Naive thymus-derived CD4-positive, alpha-beta T cell (primary cell): ENCODE measurements at places on chromosomes 6 and 20. TPM values are rescaled to one million over a fixed set of nuclear protein-coding genes. Genes with fewer than 3 reads are reported as not detected.

DNA sequence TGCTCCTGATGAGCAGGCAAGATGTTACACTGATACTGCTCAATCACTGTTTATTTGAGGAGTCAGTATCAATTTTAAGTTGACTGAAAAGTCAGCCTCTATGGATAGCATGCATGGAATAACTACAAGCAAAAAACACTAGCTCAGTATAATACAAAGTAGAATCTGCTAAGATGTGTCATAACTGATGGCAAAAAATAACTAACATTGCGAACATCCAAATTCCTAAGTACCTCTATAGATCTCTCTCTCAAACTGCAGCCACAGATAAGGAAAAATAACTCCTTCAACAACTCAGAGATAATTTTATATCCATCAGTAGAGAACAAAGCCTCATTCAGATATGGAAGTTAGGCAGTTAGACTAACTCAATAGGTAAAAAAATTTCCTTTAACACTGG lies 16.3 kb downstream of the HDAC2 start:
- H3K36me3 ChIP-seq: no peaks in the 10 kb centered on the region
- DNase-seq: no peak
- H3K4me3 ChIP-seq: no peak overlapping the region
- no peaks in the 10 kb centered on the region for H3K27me3 ChIP-seq
- no peak overlapping the region for H3K27ac ChIP-seq

The SYCP2 gene
- 2.5 TPM for total RNA-seq

- H3K36me3 ChIP-seq: no peaks in the 10 kb centered on the region
- DNase-seq: no peak
These were observed 204.4 kb downstream of the SAMD5 start for GRCh38 chr6:147712841-147713240.

The PNLDC1 gene
- total RNA-seq: not detected

The CRISP2 gene
- total RNA-seq: not detected

The HAO1 gene
- total RNA-seq: not detected

DNA sequence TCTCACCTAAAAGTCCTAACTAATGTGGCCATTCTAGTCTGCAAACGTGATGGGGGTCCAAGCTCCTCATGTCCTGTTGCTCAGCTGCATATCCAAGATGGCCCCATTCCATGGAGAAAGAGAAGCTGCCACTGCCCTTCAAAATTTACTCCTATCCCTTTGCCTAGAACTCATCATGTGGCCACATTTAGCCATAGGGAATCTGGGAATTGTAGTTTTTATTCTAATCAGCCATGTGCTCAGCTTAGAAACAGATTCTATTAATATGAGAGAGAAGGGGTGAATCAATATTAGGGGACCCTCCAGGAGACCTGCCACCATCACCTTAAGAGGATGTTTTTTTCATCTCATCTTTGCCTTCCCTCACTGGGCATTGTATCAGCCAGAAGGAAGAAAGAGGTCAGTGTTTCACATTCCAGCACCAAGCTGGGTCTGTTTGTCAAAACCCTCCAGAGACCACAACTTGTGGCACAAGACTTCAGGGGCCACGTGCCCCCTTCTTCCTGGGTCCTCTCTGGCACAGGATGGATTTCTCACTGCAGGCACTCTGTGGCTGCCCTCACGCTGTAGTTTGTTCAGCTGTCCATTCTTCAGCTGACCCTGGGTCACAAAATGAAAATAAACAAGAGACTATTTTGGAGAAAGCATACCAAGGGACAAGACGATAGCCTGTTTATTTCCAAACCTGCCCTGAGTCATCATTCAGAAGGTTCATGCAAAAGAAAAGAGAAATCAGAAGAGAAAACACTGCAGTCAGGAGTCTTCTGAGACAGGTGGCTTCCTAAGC lies 172.0 kb downstream of the EYA2 start:
- no peaks in the 10 kb centered on the region for H3K36me3 ChIP-seq
- H3K27me3 ChIP-seq: no peaks in the 10 kb centered on the region
- H3K27ac ChIP-seq: no peak overlapping the region

The OR2H2 gene
- not detected in 2 replicates for total RNA-seq

DNA sequence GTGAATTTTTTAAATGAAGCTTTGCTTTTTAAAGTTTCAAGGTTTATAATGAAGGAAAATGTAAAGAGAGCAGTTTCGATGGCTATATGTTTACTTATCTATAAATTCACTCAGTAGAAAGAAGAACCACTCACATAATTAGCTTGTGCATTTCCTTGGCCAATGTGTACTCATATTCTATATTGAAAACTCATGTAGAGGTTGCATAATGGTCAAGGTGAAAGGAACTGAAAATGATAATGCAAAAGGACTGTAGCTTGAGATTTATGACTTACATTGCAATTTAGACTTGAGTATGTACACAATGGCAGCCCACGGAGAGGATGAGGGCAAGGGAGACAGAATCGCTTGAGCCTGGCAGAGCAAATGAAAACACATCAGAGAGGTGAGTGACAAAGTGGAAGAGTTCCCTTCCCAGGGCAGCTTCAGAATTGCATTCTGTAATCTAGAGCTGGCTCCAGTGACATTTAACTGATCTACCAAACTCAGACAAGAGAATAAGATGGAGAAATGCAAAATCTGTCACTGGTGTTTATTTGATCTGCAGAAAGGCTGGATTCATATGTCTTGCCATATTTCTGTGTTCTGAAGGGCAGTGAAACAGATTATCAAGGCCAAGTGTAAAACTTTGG lies 191.8 kb downstream of the TMEM200A start:
- H3K27ac ChIP-seq: no peak overlapping the region
- H3K4me3 ChIP-seq: no peak overlapping the region
- no peaks in the 10 kb centered on the region for H3K4me1 ChIP-seq
- H3K36me3 ChIP-seq: no peaks in the 10 kb centered on the region
- DNase-seq: no peak

The ZSWIM3 gene
- total RNA-seq: 6.0 TPM

GRCh38 chr20:63956664-63957003 lies 418 bp upstream of the UCKL1 start:
- no peaks in the 10 kb centered on the region for H3K36me3 ChIP-seq
- no peak for DNase-seq

DNA sequence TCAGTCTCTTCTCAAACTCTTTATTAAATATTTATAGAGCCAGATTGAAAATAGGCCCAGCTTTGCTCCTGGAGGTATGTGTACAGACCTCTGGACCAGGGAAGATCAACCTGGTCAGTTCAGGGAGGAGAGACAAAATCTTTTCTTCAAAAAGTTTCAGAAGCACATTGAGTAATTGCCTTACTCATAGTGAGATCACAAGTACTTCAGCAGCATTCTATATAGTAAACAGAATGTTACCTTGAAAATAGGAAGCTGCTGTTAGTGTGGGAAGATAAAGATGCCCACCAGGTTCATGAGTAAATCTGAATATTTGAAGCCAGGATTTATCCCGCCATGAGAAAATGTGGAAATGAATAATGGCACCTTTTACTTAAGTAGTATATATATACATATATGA lies 665.9 kb upstream of the CITED2 start:
- H3K36me3 ChIP-seq: no peaks in the 10 kb centered on the region
- no peak overlapping the region for H3K27ac ChIP-seq
- no peaks in the 10 kb centered on the region for H3K27me3 ChIP-seq
- H3K4me1 ChIP-seq: no peaks in the 10 kb centered on the region
- no peak overlapping the region for H3K4me3 ChIP-seq

- no peaks in the 10 kb centered on the region for H3K27me3 ChIP-seq
- H3K27ac ChIP-seq: no peak overlapping the region
- H3K36me3 ChIP-seq: peaks cover 10% of the 10 kb centered on the region
- DNase-seq: no peak
- H3K4me3 ChIP-seq: no peak overlapping the region
These were observed 8.3 kb upstream of the ZBTB2 start for GRCh38 chr6:151399679-151400078.

The PRL gene
- total RNA-seq: not detected

The SNAP25 gene
- total RNA-seq: 0.39 and 0.66 TPM in 2 replicates

- H3K36me3 ChIP-seq: no peaks in the 10 kb centered on the region
- H3K4me1 ChIP-seq: no peaks in the 10 kb centered on the region
- no peak overlapping the region for H3K4me3 ChIP-seq
- H3K27ac ChIP-seq: no peak overlapping the region
- H3K27me3 ChIP-seq: no peaks in the 10 kb centered on the region
- no peak for DNase-seq
These were observed 11.4 kb downstream of the PPIL6 start for GRCh38 chr6:109428889-109429477.

The OR2H1 gene
- total RNA-seq: not detected

DNA sequence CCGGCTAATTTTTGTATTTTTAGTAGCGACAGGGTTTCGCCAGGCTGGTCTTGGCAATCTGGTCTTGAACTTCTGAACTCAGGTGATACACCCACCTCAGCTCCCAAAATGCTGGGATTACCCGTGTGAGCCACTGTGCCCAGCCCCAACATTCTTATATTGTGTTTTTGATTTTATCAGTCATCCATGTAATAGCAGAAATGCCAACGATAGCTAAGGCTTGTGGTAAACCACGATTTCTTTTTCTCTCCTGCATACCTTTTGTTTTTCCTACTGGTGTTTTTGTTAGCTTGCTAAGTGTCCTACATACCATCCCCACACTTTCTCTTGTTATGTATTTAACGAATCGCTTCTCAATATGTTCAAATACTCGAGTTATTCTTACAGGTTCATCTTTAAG lies 12.1 kb downstream of the PHACTR2 start:
- H3K36me3 ChIP-seq: no peaks in the 10 kb centered on the region
- H3K27me3 ChIP-seq: no peaks in the 10 kb centered on the region
- H3K27ac ChIP-seq: no peak overlapping the region
- no peak overlapping the region for H3K4me3 ChIP-seq

The MICB gene
- 15.2 TPM for total RNA-seq

The VSTM2L gene
- total RNA-seq: not detected

DNA sequence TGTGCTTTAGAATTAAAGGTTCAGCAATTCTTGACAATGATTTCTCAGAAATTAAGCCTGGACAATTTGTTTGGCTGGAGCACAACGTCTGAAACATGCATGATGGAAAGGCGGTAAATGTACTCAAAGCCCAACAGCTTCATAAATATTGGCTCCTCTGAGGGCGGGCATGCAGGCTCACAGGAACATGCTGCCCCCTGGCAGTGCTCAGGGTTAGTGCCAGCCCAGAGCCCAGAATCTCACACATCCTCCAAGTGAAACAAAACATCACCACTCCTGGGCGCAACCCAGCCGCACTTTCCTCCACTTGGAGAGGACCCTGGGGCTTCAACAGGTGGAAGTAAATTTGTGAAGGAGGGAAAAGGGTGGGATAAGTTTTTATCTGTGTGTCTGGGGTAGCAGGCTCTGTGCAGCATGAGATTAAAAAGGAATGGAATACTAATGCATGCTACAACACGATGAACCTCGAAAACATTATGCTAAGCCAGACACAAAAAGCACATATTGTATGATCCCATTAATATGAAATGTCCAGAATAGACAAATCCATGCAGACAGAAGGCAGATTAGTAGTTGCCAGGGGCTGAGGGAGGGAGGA lies 54.1 kb upstream of the PTPRT start:
- H3K27me3 ChIP-seq: no peaks in the 10 kb centered on the region
- no peaks in the 10 kb centered on the region for H3K4me1 ChIP-seq
- H3K36me3 ChIP-seq: no peaks in the 10 kb centered on the region
- no peak overlapping the region for H3K4me3 ChIP-seq
- H3K27ac ChIP-seq: no peak overlapping the region

DNA sequence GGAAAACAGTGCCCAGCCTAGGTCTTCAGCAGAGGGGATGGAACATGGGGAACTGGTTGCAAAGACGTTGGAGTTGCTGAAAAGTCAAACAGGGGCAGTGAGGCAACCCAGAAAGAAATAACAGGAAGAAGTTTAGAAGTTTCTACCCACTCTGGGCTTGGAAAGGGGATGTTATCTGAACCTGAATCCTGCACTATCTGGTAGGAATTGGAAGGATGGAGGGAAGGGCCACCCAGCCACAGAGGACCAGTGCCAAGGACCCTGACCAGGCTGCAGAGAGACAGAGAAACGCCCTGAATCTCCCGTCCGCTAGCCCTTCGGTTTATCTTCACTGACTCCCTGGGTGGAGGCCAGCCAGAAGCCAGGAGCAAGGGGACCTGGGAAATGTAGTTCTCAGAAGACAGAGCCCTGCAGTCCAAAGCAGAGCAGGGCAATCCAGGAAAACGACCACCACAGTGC lies 217.3 kb upstream of the RREB1 start:
- no peaks in the 10 kb centered on the region for H3K4me1 ChIP-seq
- H3K4me3 ChIP-seq: no peak overlapping the region
- DNase-seq: no peak
- no peaks in the 10 kb centered on the region for H3K36me3 ChIP-seq

The MED20 gene
- total RNA-seq: 4.5 TPM

- peaks cover 3% of the 10 kb centered on the region for H3K4me1 ChIP-seq
- no peak overlapping the region for H3K4me3 ChIP-seq
- DNase-seq: no peak
- H3K27me3 ChIP-seq: no peaks in the 10 kb centered on the region
- no peak overlapping the region for H3K27ac ChIP-seq
These were observed 386.6 kb upstream of the ARID1B start for GRCh38 chr6:156390621-156391020.

DNA sequence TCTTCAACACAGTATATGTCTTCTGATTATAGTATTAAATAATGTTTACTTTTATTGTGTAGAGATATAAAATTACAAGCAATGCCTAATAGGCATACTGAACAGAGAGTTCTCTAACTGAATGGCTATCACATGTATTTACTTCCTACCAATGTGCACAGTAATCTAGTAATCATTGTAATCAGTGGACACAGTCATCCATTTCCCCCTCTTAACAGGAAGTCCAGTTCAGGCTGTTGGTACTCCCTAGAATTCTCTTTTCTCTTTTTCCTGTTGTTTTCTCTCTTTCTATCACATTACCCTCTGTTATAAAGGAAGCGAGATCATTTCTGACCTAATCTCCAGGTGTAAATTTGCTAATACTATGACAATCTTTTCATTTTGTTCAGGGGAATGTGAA lies 172.5 kb downstream of the HTR1B start:
- no peak overlapping the region for H3K4me3 ChIP-seq
- no peaks in the 10 kb centered on the region for H3K36me3 ChIP-seq
- DNase-seq: no peak
- H3K4me1 ChIP-seq: no peaks in the 10 kb centered on the region

DNA sequence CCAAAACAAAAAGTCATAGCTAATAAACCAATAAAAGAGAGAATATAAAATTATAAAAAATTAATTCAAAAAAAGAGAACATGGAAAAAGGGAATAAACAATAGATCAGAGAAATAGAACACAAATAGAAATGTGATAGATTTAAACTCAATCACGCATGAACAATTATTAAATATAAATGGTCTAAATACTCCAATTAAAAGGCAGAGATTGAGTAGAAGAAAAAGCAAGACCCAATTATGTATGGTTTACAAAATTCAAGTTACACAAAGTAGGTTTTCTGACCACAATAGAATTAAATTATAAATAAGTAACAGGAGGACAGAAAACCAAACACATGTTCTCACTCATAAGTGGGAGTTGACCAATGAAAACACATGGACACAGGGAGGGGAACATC lies 36.4 kb upstream of the MAN1A1 start:
- H3K4me1 ChIP-seq: no peaks in the 10 kb centered on the region
- no peaks in the 10 kb centered on the region for H3K27me3 ChIP-seq
- H3K4me3 ChIP-seq: no peak overlapping the region

The FAM83D gene
- 1.8 TPM for total RNA-seq

- no peak for DNase-seq
- H3K4me3 ChIP-seq: no peak overlapping the region
- H3K27ac ChIP-seq: no peak overlapping the region
- H3K4me1 ChIP-seq: no peaks in the 10 kb centered on the region
- H3K27me3 ChIP-seq: no peaks in the 10 kb centered on the region
- no peaks in the 10 kb centered on the region for H3K36me3 ChIP-seq
These were observed 334.8 kb downstream of the UTRN start for GRCh38 chr6:144619966-144620365.
